ENCODE measurements at places on chromosomes 16 and 17.

- no peak for DNase-seq
Measured at GRCh38 chr17:510226-510917, 157.8 kb upstream of the RPH3AL start.

GRCh38 chr17:63645775-63646487 lies 23.7 kb downstream of the MAP3K3 start:
- DNase-seq: no peak

DNA sequence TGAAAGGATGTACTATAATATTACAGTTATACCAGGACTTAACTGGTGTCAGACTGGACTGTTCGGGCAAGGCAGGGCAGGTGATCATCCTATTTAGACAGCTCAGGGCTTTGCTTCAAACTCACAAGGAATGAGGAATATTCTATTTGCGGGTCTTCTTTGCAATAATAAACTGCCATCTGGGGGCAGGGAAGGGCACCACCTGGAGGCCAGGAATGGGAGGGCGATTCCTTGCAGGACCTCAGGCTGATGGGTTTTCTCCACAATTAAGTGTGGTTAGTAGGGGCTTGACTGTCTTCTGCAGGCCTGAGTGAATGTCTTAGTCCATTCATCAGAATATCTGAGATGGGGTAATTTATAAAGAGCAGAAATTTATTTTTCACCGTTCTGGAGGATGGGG lies 424.1 kb downstream of the CA10 start:
- no peak for DNase-seq

- peak; percentile 95 for DNase-seq
Measured at GRCh38 chr16:67951485-67951884, 7.6 kb upstream of the LCAT start.

DNA sequence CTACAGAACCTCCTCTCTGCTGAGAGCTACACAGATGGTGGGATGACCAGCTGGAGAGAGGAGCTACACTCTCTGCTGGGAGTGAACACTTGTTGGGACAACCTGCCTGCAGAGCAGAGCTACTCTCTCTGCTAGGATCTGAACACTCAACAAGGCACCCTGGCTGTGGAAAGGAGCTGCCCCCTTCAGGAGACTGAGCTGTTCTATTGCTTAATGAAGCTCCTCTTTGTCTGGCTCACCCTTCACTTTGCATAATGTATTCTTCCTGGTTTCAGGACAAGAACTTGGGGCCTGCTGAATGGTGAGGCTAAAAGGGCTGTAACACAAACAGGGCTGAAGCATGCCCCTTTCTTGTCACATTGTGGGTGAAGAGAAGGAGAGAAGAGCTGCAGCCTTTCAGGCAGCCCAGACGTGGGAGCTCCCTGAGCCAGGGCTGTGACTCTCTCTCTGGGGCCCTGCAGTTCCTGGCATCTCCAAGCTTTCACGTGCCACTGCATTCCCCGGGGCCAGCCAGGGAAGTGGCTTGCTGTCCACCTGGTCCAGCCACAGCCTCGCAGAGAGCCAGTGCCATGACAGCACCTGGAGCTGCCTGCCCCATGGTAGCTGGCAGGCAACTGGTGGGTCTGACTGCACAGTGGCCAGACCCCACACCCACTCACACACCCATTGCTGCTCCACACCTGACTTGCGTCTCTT lies 272.8 kb upstream of the KCNJ16 start:
- DNase-seq: peak; percentile 2

GRCh38 chr17:17711641-17712162 lies 30.4 kb downstream of the RAI1 start:
- DNase-seq: no peak

- no peak for DNase-seq
Measured at GRCh38 chr17:4738136-4739121, 1.2 kb upstream of the ZMYND15 start.

- no peak for DNase-seq
Measured at GRCh38 chr16:30745082-30745481, 3.1 kb upstream of the PHKG2 start.

- DNase-seq: no peak
Measured at GRCh38 chr16:51211148-51211547, 60.1 kb upstream of the SALL1 start.

- DNase-seq: no peak
Measured at GRCh38 chr16:73482310-73482709, 434.4 kb upstream of the ZFHX3 start.

GRCh38 chr17:75124041-75124818 lies 7.3 kb downstream of the NT5C start:
- DNase-seq: no peak

GRCh38 chr17:79484600-79485418 lies 126.0 kb downstream of the RBFOX3 start:
- DNase-seq: no peak

GRCh38 chr16:57801809-57802340 lies 416 bp downstream of the KIFC3 start:
- DNase-seq: no peak

GRCh38 chr17:78925662-78926555 lies 722 bp upstream of the TIMP2 start:
- peak; percentile 68 for DNase-seq

DNA sequence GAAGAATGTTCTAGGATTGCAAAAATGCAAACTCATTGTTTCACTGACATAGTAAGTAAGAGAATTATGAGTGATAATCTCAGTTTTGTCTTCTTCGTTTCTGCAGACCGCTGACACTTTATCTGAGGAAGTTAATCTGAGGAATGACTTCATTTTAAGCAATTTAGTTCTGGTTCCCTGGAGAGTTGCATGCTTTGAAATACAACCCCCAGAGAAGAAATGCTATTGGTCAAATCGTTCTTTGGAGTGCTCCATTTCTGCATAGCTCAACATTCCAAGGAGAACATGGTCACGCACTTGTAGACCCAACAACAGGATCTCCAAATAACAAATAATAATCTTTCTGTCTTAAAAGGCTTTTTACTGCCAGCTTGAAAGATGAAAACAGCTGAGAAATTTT lies 427.1 kb downstream of the GRIN2A start:
- DNase-seq: no peak

DNA sequence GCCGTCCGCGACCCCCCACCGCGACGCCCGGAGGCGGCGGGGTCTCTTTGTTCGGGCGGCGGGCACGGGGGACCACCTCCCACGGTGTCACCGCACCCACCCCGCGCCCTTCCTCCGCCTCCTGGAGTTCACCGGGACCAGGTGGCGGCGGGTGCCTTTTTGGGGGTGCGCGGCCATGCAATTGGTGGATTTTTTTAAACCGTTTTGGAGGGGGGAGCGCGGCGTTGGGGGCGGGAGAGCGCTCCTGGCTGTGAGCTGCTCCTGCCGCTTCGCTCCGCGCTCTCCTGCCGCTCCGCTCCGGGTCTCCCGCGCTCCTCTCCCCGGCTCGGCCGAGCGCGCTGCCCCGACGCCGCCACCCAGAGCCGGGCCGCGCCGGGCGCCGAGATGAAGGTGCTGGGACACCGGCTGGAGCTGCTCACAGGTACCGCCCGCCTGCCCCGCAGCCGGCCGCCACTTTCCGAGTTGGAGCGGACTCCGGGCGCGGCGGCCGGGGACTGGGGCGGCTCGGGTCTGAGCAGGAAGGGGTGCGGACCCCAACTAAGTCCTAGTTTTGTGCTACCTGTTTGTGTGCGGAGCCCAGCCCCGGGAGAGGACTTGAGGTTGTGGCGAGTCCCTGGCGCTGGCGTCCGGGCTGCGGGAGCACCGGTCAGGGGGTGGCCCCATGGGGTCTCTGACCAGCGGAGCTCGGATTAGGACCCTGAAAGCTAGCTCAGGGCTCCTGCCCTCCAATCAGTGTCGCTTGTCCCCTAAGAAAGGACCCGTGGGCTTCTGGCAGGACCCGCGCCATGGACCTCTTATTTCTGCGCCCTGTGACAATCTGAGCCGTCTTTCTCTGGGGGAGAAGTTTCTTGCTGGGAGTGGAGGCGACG lies 35.7 kb upstream of the NDRG4 start:
- peak; percentile 43 for DNase-seq

GRCh38 chr17:74805591-74805991 lies 29.4 kb upstream of the NAT9 start:
- no peak for DNase-seq

DNA sequence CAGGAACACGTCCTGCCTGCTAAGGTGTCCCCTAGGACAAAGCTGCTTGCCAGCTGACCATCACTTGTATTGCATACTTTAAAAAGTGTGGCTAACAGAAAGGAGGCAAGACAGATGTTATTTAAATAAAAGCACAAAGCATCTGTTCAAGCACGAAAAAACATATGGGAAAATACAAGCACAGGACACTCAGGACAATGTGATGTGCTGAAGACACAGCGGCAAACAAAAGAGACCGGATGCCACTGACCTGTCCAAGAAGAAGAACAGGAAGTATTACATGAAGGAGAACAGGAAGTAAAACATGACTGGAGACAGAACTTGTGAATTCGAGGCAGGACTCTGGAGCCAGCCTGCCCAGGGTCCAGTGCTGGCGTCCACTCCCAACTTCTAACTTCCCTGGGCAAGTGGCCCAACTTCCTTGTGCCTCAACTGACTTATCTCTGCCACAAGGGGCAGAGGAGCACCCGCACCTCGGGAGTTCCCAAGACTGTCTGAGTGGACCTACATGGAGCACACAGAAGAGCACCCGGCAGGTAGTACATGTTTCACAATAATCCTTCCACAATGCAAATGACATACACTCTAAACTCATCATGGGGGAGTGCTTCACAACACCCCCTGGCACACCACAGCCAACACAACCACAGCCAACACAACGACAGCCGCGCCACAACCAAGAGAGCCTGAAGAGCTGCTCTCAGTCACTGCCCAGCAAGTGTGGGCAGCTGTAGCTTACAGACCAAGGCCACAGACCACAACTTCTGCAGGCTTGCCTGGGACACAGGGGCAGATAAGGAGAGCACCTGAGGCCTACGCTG lies 36.6 kb downstream of the ANKRD11 start:
- DNase-seq: peak; percentile 50

DNA sequence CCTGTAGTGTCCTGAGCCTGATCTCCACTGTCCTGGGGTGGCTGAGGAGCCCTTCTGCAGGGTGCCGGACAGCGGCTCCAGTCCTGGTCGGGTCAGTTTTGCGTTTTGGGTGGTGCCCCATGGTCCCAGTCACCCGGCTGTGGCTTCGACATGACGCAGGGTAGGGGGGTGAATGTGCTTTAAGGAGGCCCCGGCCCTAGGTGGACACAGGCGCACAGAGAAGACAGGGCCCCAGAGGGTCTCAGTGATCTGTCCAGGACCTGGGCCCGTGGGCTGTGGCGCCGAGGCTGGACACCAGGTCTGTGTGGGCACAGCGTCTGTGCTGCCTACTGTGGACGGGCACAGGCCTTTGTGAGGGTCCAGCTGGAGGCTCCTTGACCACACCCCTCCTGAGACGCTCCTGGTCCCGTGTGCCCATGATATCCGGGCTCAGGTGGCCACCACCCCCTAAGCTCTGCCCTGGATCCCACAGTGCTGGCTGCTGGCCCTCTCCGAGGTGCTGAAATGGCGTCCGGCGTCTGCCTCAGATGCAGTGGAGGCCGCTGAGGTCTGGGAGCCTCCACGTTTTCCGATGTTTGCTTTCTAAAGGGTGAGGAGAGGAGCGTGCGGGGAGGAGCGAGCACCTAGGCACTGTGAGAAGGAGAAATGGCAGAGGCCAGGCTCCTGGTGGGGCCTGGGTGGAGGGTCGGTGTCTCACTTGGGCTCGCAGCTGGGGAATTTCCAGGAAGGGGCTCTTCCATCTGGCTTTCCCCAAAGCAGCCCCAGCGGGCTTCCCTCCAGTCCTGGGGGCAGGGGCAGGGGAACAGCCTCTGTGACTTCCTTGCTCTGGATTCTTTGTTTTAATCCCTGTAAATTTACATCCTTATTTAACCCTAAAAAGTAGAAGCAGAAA lies 56.1 kb upstream of the ACSF3 start:
- no peak for DNase-seq

- DNase-seq: no peak
Measured at GRCh38 chr16:3242709-3243108, 7.8 kb upstream of the ZNF200 start.

DNA sequence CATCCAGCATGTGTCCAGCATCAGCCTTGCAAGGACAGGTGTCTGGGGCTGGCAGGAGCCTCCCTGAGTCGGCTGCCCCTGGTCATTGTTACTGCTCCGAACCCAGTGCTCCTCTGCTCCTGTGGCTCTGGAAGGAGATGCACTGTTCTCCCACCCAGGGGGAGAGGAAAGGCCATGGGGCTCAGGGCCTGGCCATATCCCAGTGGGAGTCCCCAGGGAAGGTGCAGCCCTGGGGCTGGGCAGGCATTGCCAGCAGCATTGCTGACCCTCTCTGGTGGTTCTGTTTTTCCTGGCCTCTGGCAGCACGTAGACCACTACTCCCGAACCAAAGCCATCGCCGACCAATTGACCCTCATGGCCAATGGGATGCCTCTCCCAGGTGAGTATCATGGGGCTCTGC lies 9.6 kb downstream of the SDR42E2 start:
- no peak for DNase-seq
